ENCODE measurements at places on chromosomes 7 and 10. TPM values are rescaled to one million over a fixed set of nuclear protein-coding genes. Genes with fewer than 3 reads are reported as not detected.

The CCDC7 gene
- 20.5 TPM for total RNA-seq

The VSTM2A gene
- not detected for total RNA-seq

The PIK3AP1 gene
- 91.3 TPM for total RNA-seq

- H3K36me3 ChIP-seq, result no peaks in the 10 kb centered on the region
- peaks cover 34% of the 10 kb centered on the region for H3K4me1 ChIP-seq
- no peak for DNase-seq
- H3K27me3 ChIP-seq, result no peaks in the 10 kb centered on the region
Observed at GRCh38 chr7:104983076-104983577, 30.9 kb upstream of the KMT2E start.

DNA sequence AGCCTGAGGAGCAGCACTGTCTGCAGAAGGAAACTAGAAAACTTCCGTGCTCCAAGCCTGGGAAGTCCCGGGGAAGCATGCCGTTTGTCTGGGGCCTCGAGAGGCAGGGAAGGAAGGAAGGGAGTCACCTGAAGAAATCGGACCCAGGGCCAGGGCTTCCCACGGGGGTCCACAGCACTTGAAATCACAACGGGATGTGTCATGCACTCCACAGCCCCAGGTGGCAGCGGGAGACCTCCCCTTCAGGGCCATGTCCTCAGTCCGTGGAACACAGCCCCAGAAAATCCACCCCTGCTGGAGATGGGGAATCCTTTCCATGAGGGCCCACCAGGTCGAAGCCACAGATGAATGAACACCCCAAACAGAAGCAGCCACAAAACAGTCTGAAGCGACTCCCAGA is 239.5 kb downstream of the MGMT start:
- H3K4me3 ChIP-seq, result no peak overlapping the region
- no peaks in the 10 kb centered on the region for H3K4me1 ChIP-seq
- no peak for DNase-seq
- peaks cover 7% of the 10 kb centered on the region for H3K36me3 ChIP-seq
- no peaks in the 10 kb centered on the region for H3K27me3 ChIP-seq

GRCh38 chr7:74093671-74094223 is 10.1 kb downstream of the LIMK1 start:
- peak overlapping the region; percentile 28 for H3K4me3 ChIP-seq
- DNase-seq, result no peak
- H3K4me1 ChIP-seq, result peaks cover 38% of the 10 kb centered on the region
- H3K27ac ChIP-seq, result peak overlapping the region; percentile 87
- peaks cover 27% of the 10 kb centered on the region for H3K36me3 ChIP-seq

DNA sequence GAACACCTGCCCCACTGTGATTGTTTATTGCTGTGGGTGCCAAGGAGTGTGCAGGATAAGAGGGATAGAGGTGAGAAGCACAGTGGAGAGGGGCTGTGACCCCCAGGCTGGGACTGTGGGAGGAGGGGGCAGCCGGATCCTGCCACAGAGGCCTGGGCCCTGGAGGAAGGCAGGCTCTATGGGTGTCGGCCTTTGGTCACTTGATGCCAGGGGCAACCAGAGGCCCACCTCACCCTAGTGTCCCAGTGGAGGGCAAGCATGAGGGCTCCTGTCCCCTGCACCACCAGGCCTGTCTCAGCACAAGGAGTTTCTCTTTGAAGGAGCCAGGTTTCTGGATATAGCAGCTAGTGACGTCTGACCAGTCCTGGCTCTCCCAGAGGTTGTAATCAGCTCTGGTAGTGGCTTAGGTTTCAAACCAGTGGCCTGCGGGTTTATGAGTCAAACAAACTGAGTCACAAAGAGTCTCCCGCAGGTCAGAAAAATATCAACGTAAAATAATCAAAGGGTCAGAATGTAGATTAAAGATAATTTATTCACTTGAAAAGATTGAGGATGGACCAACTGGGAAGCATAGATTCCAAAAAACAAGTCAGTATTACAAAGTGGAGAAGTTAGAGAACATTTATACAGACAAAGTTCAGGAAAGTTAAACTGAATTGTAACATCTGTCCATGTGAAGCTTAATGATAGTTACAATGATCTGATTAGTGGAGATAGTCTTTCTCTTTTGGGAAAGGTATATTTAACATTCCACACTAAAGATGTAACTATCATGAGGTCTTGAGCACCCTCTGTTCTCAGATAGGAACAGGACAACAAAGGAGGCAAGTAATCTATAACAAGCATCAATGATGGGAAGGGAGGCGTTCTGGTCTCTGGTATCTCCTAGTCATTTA is 37.2 kb upstream of the ZNF488 start:
- H3K36me3 ChIP-seq, result no peaks in the 10 kb centered on the region
- no peak overlapping the region for H3K27ac ChIP-seq
- H3K4me1 ChIP-seq, result no peaks in the 10 kb centered on the region
- no peak overlapping the region for H3K4me3 ChIP-seq

DNA sequence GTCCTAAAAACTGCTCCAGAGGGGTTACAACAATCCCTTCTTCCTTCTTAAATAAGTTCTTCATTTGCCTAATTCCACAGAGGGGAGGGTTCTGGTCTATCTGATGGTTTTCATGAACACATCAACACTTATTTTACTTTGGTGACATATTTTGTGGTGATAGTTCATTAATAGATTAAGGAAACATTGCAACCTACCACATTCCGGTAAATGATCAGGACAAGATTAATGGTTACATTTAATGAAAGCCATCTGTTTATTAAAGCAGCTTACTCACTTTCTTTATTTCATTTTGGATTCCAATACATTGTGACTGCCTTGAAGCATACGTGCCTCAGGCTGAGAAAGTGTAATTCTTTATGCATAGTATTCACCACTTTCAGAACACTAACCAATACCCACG is 101.0 kb downstream of the SKIDA1 start:
- H3K4me1 ChIP-seq, result no peaks in the 10 kb centered on the region
- no peaks in the 10 kb centered on the region for H3K36me3 ChIP-seq
- H3K27me3 ChIP-seq, result no peaks in the 10 kb centered on the region
- DNase-seq, result no peak

GRCh38 chr7:18393465-18394118 is 102.0 kb upstream of the HDAC9 start:
- DNase-seq, result no peak
- no peak overlapping the region for H3K4me3 ChIP-seq
- no peaks in the 10 kb centered on the region for H3K36me3 ChIP-seq
- H3K27ac ChIP-seq, result no peak overlapping the region
- peaks cover 17% of the 10 kb centered on the region for H3K4me1 ChIP-seq

GRCh38 chr10:4771554-4772201 is 54.3 kb upstream of the AKR1E2 start:
- H3K4me1 ChIP-seq, result no peaks in the 10 kb centered on the region
- H3K36me3 ChIP-seq, result no peaks in the 10 kb centered on the region
- H3K27ac ChIP-seq, result no peak overlapping the region
- no peak for DNase-seq

- H3K27me3 ChIP-seq, result no peaks in the 10 kb centered on the region
- H3K4me1 ChIP-seq, result no peaks in the 10 kb centered on the region
- no peak for DNase-seq
- no peak overlapping the region for H3K4me3 ChIP-seq
- no peaks in the 10 kb centered on the region for H3K36me3 ChIP-seq
Observed at GRCh38 chr10:47062441-47063200, 151.4 kb downstream of the PTPN20 start.

DNA sequence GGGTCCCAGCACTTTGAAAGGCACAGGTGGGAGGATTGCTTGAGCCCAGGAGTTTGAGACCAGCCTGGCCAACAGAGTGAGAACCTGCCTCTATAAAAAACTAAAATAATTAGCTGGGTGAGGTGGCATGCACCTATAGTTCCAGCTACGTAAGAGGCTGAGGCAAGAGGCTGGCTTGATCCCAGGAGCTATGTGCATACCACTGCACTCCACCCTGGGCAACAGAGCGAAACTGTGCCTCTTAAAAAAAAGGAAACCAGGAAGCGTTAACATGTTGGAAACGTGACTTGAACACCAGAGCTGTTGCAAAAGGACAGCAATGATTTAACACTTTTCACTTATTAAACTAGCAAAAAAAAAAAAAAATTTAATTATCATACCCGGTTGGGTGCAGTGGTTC is 12.6 kb downstream of the BAZ1B start:
- no peak overlapping the region for H3K4me3 ChIP-seq
- H3K36me3 ChIP-seq, result peaks cover 81% of the 10 kb centered on the region
- no peak overlapping the region for H3K27ac ChIP-seq
- no peaks in the 10 kb centered on the region for H3K27me3 ChIP-seq

GRCh38 chr7:47794016-47794415 is 154.2 kb downstream of the PKD1L1 start:
- no peak overlapping the region for H3K4me3 ChIP-seq
- DNase-seq, result no peak
- no peaks in the 10 kb centered on the region for H3K4me1 ChIP-seq
- H3K36me3 ChIP-seq, result no peaks in the 10 kb centered on the region
- no peak overlapping the region for H3K27ac ChIP-seq

All from left lung (tissue), 14 donors.